ENCODE measurements at places on chromosomes 5 and 9.

- no peak for DNase-seq
Observed at GRCh38 chr9:134630393-134630790, 11.2 kb upstream of the COL5A1 start.

DNA sequence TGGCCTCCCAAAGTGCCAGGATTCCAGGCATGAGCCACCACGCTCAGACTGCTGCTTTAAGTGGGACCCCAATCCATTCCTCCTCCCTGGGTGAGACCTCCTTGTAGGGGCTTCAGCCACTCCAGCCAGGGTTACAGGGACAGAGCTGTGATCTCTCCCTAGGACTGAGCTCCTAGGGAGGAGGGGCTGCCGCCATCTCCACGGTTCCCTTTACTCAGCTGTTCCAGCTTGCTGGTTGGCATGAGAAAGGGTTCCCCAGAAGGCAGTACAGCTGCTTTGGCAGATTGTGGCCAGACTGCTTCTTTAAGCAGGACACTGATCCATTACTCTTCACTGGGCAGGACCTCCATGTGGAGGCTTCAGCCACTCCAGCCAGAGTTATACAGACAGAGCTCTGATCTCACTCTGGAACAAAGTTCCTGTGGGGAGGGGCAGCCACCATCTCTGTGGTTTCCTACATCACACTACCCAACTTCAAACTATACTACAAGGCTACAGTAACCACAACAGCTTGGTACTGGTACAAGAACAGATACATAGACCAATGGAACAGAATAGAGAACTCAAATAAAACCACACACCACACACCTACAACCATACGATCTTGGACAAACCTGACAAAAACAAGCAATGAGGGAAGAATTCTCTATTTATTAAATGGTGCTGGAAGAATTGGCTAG is 7.2 kb downstream of the INSL6 start:
- DNase-seq = no peak

- no peak for DNase-seq
Observed at GRCh38 chr9:112556497-112557442, 70.1 kb downstream of the KIAA1958 start.

DNA sequence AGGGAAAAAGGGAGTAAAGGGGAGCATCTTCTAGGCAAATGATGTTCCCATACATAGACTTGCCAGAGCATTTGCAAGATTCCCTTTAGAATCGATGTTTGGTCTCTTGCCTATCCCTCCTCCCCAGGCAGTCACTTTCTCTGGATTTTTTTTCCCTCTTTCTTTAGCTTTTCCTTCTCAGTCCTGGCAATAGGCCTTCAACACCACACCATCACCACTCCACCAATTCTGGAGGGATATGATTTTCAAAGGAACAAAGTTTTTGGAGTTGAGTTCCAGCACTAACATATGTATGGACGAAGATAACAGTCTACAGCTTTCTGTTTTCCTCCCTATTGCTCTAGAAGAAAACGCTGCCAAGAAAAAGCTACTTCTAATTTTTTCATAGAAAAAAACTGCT is 377.4 kb downstream of the PDE4D start:
- DNase-seq = no peak

GRCh38 chr5:152331718-152332117 is 73.4 kb downstream of the NMUR2 start:
- DNase-seq = peak; percentile 15

- peak; percentile 86 for DNase-seq
Observed at GRCh38 chr9:105694190-105694847, at the start of gene TMEM38B. Gene TMEM38B (plus strand): TSS chr9:105694541. CDS start chr9:105694661, 120 bp downstream.

- DNase-seq = no peak
Observed at GRCh38 chr5:137624786-137625349, 111.0 kb downstream of the KLHL3 start.

GRCh38 chr5:82815871-82816270 is 261.3 kb downstream of the TMEM167A start:
- DNase-seq = no peak

DNA sequence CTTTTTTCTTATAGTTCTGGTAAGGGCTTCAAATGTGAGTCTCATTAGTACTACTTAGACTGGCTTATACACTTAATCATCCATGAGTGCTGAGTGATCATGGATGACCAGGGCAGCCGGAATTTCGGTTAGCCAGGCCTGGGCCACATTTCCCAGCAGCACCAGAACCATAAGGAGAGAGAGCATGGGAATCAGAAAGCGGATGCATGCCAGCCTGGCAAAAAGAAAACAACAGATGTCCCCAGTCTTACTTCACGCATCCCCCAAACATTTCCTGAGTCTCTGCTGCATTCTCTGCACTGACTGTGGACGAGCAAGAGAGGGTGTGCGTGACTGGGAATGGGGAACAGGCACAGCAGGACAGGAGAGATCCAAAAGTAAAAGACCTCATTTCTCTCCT is 371.1 kb upstream of the ZNF608 start:
- DNase-seq = no peak

- no peak for DNase-seq
Observed at GRCh38 chr5:129904667-129905472, 605 bp downstream of the CHSY3 start.

GRCh38 chr5:172640822-172641358 is at the start of gene NEURL1B:
Gene NEURL1B (plus strand): TSS chr5:172641263. CDS start chr5:172641407, 144 bp downstream.
- peak; percentile 81 for DNase-seq

- DNase-seq = no peak
Observed at GRCh38 chr9:123686131-123686828, 243.6 kb downstream of the DENND1A start.

GRCh38 chr5:79301046-79301712 is 65.2 kb downstream of the JMY start:
- no peak for DNase-seq

- DNase-seq = no peak
Observed at GRCh38 chr5:133950821-133951612, 17.4 kb downstream of the C5orf15 start.

GRCh38 chr9:5784526-5785315 is 48.2 kb downstream of the ERMP1 start:
- no peak for DNase-seq

DNA sequence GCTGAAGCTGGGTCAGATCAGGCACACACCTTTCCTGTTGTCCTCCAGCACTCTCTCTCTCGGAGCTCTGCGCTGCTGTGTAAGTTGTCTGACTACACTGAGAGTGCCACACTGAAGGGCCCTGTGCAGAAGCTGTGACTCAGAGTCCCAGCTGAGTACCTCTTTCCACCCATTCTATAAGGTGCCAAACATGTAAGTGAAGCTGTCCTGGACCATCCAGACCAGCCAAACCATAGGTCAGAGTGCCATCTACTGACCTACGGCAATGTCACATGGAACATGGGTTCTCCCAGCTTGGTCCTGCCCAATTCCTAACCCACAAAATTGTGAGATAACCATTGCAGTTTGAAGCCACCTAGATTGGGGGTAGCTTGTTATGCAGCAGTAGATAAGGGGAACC is 68.2 kb downstream of the ADCY2 start:
- DNase-seq = no peak

GRCh38 chr9:112447283-112447761 is 39.3 kb upstream of the KIAA1958 start:
- no peak for DNase-seq

GRCh38 chr5:156819967-156820581 is 30.0 kb upstream of the PPP1R2B start:
- DNase-seq = no peak

GRCh38 chr9:37915911-37916470 is 12.1 kb upstream of the SLC25A51 start:
- no peak for DNase-seq

GRCh38 chr5:175752826-175753535 is 95.1 kb downstream of the HRH2 start:
- no peak for DNase-seq

- DNase-seq = no peak
Observed at GRCh38 chr5:172843825-172844576, 9.9 kb downstream of the ERGIC1 start.

- no peak for DNase-seq
Observed at GRCh38 chr5:173352366-173353349, 24.4 kb upstream of the STC2 start.

- DNase-seq = no peak
Observed at GRCh38 chr5:43699910-43700309, 96.9 kb downstream of the NNT start.

GRCh38 chr9:18384066-18384465 is 89.9 kb upstream of the ADAMTSL1 start:
- DNase-seq = no peak

DNA sequence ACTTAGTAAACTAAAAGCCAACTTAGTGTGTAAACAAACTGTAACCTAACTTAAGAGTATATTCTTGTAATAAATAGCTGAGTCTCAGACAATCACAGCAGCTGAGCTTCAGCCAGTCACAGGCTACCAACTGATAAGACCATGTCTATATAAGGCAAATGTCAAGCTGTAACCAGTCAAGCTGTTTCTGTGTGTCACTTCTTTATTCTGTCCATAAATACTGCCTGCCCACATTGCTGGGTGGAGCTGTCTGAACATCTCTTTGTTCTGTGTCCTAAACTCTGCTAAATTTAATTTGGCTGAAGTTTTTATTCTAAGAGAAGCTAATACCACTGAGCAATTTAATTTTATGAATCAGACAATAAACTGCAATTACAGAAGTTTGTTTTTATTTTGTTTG is 412.1 kb upstream of the CDH10 start:
- no peak for DNase-seq

DNA sequence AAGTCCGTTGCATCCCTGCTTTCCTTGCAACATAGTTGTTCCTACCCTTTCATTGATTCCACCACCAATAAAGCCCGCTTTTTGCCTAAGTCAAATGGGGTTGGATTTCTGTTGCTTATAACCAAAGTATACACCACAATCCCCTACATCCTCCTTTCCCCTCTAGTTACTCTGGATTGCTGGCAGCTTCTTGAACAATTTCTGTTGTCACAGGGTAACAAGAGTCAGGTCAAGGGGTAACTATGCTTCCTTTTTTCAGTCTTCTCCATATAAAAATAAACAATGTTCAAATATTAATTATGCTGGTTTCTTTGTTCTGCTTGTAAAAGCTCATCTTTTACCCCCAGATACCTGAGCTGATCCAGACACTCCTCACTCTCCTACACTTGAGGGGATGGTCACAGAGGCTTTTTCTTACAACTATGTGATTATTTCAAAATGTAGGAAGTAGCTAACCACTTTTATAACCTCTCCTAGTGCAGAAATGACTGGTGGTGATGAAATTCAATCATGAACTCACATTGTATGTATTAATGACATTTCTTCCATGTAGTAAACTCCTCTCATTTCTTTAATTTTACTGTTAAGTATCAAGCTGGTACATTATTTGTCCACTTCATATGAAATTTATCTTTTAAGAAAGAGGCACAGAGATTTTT is 136.5 kb downstream of the SNX18 start:
- no peak for DNase-seq

- DNase-seq = no peak
Observed at GRCh38 chr9:86413971-86414880, 60.0 kb upstream of the TUT7 start.

DNA sequence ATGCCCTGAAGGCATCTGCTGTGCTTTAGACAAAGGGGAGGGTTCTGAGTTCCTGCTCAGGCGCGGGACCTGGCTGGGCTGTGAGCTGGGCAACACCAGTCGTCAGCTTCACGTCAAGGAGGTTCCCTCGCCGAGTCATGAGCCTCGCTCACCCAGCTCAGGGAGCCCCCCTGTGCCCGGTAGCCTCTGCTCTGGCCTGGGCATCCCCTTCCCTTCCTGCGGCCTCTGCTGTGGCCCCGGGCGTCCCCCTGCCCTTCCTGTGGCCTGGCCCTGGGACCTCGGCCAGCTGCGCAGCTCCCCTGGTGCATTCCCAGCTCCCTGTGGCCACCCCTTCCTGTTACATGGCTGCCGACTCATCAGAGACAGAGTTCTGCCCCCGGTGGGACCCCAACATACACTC is 29.8 kb downstream of the TERT start:
- no peak for DNase-seq

- DNase-seq = no peak
Observed at GRCh38 chr9:70127036-70127435, 83.4 kb downstream of the MAMDC2 start.

DNA sequence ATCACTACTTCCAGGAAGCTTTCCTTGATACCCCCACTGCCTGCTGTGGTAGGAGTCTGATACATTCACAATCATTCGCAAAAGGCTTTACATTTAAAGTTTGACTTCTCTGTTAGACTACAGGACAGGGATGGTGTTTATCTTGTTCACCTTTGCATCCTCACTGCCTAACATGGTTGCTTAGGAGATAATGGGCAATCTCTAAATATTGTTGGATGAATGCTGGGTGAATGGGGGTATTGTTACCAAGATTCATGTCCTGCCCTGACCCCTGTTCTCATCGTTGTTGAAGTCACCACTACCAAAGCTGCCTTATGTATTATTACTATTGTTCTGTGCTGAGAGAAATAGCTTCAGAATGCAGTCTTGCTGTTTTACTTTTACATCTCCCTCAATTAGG is 7.7 kb upstream of the TMEFF1 start:
- no peak for DNase-seq

DNA sequence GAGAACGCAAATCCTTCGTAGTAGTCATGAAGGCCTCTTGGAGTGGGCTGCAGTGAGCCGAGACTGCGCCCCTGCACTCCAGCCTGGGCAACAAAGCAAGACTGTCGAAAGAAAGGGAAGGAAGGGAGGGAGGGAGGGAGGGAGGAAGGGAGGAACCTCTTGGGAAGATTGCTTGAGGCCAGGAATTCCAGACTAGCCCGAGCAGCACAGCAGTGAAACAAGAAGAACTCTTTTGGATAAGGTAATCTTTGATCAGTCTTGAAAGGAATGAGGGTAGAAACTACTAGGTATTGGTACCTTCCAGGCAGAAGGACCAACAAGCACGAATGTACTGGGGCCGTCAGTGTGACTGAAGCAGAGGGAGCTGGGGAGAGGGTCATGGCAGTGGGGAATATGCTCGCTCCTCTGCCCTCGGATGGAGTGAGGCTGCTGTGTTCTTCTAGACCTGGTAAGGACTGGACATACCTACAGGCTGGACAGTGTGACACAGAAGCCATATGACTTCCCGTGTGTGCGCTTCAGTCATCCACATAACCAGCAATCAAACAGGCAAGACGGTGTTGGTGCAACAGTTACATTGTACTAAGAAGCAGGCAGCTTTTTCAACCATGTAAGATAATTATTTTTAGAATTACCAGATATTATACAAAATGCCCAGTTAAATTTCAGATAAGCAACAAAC is 45.2 kb downstream of the P4HA2 start:
- DNase-seq = no peak

- no peak for DNase-seq
Observed at GRCh38 chr9:77085416-77085815, 66.0 kb downstream of the FOXB2 start.

- DNase-seq = no peak
Observed at GRCh38 chr9:82331079-82331478, 342.5 kb downstream of the SPATA31D1 start.

- DNase-seq = no peak
Observed at GRCh38 chr5:136040746-136041415, 12.1 kb downstream of the TGFBI start.

DNA sequence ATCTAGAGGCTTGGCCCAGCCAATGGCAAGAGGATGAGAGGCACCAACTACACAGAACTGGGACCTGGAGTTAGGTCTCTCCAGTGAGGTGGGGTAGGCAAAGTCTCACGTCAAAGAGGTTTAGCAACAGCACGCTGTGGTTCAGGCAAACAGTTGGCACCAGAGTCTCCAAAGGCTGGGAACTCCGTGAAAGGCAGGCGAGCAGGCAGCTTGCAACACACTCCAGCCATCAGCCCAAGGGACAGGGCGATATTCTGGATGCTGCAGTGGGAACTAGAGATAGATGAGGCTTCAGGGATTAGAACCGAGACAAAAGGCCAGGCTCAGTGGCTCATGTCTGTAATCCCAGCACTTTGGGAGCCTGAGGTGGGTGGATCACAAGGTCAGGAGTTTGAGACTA is 129.1 kb downstream of the PDZD2 start:
- no peak for DNase-seq
